ENCODE measurements at places on chromosomes 3 and 15.
A peak's percentile ranks its signal among the peaks of the same experiment; 100 is the strongest.

DNA sequence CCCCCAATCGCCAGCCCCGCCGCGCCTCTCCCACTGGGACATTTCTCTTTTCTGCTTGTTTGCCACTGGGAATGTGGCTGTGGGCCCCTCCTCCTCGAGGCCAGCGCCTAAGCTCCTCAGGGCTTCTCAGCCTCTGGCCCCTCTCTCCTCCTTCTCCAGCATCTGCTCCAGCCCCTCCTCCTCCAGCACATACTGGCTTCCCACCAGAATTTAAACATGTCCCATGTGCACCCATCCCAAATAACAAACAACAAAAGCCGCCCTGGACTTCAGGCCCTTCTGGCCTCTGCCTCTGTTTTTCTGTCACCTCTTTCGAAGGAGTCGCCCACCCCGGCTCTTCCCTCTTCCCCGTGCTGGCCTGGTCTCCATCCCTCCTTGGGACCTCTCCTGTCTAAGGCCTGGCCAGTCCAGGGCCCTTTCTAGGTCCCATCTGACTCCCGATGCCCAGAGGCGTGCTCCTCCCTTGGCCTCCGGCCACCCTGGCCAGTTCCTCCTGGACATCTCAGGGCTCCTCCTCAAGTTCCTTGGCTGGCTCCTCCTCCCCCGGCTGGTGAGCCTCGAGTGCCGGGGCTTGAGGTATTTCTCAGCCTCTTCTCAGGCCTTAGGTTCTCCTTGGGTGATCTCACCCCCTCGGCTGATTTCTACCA lies 94.6 kb upstream of the SLC6A6 start:
- no peak for DNase-seq

GRCh38 chr3:52516509-52517195 lies 17.0 kb downstream of the NT5DC2 start:
- DNase-seq = no peak

GRCh38 chr3:13762906-13763305 lies 117.0 kb downstream of the WNT7A start:
- no peak for DNase-seq

GRCh38 chr3:13470894-13471574 lies 9.1 kb upstream of the HDAC11 start:
- no peak for DNase-seq

DNA sequence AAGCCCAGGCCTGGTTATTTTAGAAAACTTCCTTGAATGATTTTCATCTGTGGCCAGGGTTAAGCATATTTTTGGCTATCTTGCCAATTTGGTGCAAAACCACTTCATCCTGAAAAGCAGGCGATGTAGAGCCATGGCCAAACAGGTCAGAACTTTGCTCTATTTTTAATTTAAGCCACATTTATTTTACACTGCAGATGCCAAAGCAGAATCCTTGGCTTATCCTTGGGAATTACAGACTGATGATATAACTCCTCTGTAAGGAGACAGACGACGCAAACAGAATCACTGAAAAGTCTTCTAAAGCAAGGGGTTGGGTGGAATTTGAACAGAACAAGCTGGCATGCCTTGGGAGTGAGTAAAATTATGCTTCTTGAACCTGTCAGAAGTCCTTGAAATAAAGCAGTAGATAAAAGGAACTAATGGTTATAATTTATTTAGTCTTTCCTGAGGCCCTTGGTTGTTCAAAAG lies 121.9 kb downstream of the CHST2 start:
- DNase-seq = no peak

DNA sequence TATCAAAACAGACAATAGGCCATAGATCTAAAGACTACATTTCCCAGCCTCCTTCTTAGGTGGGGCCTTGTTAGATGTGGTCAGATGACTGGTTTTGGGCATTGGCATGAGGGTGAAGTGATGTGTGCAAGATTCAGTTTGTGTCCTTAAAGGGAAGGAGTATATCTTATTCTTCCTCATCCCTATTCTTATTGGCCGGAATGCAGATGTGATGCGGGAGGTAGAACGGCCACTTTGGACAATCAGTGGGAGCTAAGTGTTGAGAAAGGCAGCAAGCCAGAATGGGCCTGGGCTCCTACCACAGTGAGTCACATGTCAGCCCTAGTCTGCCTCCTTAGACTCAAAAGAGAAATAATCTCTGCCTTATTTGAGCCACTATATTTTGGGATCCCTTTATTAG lies 89.8 kb upstream of the MEX3B start:
- no peak for DNase-seq

DNA sequence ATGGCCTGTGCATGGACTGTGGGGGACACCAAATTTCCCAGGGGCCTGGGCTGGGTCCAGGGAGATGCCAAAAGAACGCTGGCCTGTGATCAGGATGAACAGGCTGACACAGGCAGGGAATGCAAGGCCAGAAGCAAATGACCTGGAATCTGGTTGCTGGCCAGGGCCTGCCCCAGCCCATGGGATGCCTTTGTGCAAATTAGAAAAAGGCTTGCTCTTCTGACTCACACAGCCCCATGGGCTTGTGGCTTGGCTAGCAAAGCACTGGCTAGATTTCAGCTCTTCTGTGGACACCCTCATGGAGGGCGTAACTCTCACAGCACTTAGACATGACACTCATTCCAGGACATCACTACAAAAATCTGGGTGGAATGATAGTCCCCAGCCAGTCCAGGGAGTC lies 356.0 kb downstream of the SHQ1 start:
- DNase-seq = no peak

DNA sequence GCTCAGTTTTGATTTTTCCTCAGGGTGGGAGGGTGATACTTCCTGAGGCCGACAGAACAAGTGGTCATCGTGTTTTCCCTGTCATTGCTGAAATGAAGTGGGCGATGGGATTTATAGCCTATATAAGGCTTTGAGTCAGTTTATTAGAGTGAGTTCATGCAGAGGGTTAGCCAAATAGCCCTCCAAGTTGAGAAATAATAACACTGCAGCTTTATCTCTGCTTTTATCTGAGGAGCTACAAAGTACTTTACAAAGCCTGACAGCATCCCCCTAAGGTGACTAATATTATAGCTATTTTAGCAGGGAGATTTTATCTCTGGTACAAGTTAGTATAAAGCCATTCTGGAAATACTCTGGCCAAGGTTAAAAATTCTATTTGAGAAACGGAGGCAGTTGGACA lies 389.6 kb downstream of the MFSD1 start:
- DNase-seq = no peak

DNA sequence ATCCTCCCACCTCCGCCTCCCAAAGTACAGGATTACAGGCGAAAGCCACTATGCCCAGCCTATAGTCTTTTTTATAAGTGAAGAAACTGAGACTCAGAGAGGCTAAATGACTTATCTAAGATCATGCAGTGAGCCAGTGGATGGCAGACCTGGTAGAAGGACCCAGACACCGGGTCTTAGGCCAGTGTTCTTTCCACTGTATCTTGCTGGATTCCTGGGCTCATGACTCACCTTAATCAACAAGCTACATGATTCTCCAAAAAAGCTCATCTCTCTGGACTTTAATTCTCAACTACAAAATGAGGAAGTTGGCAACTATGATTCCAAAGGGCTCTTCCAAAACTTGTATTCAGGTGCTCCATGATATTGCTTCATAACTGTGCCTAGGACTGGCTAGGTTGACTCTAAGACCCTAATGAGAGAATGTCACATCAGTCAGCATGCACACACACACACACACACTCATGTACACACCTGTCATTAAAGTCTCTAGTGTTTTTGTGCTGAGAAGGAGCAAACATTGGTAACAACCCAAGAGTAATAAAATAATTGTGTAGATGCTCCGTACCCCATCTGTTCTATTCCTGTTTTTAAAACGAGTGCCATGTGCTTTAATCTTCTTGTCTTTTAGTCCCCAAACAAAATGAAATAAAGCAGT lies 89.7 kb upstream of the SLC4A7 start:
- DNase-seq = no peak

DNA sequence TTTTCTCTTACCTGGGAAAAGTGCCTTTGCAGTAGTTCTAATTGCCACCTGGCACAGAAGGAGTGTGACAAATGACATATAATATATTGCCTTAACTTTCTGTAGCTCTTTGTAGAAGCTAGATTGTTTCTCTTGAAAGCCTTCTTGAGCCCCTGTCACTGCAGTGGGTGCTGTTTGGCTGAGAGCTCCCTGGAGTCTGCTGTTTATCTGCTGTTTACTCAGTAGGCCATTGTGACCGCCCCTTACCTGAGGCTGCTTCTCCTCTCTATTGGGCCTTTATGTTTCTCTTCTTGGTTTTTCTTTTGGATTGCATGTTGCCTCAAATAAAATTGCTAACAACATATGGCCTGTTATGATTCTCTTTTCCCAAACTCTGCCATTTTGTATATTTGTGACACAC lies 16.7 kb downstream of the MAP2K5 start:
- DNase-seq = no peak

DNA sequence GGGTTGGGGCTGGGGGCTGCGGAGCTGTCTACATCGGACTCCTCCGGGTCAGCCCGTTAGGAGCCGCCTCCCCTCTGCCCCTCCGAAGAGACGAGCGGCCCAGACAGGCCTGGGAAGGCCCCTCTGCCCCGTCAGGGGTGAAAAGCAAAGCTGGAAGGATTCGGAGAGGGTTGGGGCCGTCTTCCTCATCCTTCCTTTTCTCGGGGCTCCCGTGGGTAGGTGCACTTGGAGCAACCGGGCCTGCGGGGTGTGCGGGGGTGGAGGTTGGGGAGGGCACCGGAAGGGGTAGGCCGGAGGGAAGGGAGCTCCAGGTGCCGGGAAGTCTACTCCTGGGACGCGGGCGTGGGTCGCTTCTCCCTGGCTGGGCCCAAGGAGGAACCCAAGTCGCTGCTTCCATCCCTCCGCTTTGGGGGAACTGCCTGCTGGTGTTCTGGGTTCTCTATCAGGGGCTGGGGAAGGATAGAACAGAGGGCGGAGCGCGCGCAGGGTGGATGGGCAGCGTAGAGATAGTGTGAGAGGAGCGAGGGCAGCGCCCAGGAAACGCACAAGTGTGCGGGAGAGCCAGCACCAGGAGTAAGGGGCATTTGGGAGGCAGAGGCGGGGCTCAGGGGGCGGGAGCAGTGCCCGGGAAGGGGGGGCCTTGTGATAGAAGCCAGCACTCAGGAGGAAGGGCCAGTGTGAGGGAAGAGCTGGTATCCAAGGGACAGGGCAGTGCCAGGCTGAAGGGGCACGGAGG lies 590 bp downstream of the POLR2H start:
- peak; percentile 60 for DNase-seq

GRCh38 chr3:71035886-71036285 lies 547.6 kb downstream of the FOXP1 start:
- DNase-seq = no peak

DNA sequence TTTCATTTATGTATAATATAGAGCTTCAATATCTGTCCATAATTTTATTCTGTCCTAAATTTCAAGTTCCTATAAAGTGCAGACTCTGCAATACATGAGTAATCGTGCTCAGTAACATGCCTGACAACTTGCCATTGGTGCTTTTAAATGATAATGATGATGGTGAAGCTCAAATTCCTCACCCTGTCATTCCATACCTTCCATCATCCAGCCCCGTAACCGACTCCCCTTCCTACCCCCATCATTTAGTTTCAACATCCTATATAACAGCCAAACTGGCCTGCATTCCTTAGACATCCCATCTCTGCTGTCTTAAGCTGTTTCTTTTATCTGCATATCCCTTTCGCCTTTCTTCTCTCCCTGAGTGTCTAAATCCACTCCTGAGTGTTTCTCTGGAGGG lies 67.2 kb upstream of the DLG1 start:
- no peak for DNase-seq

GRCh38 chr3:52494886-52495495 lies at the start of gene STAB1:
Gene STAB1, plus strand, starts transcription at chr3:52495338. Its CDS starts 76 bp downstream, at chr3:52495414.
- DNase-seq = no peak

DNA sequence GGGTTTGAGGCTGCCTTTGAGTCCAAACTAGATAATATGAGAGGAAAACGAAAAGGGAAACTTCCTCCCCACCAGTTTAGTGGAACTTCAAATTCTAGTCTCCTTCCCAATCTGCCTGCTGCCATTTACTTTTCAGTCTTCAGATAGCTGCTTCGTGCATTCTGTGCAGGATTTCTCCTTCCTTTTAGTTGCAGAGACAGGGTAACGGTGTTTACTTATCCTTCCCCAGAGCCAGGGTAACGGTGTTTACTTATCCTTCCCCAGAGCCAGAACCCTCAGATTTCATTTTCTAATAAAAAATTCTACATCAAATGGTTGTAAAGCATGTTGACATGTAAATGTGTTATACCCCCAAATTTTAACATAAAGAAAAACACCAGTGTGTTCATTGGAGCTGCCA lies 282.6 kb downstream of the VPS13C start:
- DNase-seq = no peak

- no peak for DNase-seq
Observed at GRCh38 chr3:170321321-170322034, 36.0 kb upstream of the SKIL start.

DNA sequence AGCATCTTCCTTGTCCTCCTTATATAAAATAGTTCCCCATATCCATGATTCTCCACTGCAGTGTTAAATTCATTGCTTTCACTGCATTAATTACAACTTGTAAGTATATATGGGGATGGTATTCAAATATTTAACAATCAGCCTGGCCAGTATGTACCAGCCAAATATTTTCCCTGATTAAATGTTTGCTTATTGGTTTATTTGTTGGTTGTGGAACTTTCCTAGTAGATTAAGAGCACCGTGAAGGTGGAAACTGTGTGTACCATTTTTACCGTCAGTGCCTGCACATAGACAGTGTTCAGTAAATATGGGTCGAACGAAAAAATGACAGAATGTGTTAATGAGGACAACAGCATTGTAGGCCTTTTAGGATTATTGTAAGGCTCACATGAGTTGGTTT lies 7.0 kb downstream of the LAMP3 start:
- no peak for DNase-seq

GRCh38 chr3:115111632-115112031 lies 35.5 kb downstream of the ZBTB20 start:
- no peak for DNase-seq

- DNase-seq = peak; percentile 45
Observed at GRCh38 chr3:39378088-39378487, 5.1 kb upstream of the SLC25A38 start.

DNA sequence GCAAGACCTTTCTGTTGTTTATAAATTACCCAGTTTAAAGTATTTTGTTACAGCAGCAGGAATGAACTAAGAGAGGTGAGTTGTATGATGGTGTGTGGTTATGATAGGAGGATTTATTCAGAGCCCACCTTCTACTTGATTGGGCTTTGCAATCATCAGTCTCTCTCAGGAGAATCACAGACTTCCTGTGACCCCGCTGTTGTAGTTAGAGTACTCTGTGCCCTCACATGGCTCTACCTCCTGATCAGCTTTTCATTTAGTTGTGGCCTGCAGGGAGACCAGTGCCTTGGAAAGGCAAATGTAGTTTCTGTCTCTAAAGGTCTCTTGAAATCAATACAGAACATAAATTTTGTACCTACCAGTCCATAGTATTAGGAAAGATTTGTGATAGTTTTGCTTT lies 7.6 kb upstream of the P2RY14 start:
- DNase-seq = no peak

DNA sequence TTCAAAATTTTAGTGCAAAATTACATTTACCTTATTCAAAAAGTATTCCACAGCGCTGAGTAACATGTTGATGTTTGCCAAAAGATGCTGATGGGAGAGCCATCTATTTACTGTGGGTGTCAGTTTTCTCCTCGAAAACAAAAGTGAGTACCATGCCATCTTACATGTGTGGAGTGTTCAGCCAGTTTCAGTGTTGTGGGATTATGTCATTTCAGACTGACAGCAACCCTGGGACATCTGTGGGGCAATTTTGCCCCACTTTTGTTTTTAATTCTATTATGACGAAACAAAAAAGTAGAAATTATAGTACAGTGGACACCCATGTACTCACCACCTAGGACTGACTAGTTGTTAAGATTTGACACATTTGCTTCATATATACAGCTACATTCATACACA lies 19.6 kb downstream of the SLCO3A1 start:
- no peak for DNase-seq

GRCh38 chr15:51970132-51970817 lies 1.3 kb downstream of the LEO1 start:
- no peak for DNase-seq

Data from stimulated activated CD4-positive, alpha-beta T cell treated with anti-CD3 and anti-CD28 coated beads, TNF-alpha, amount 100 ng/mL, for 24 hours (primary cell).